ENCODE measurements at places on chromosomes 12 and 14.

- H3K36me3 ChIP-seq: no peaks in the 10 kb centered on the region
- no peak for DNase-seq
- H3K4me3 ChIP-seq: no peak overlapping the region
Observed at GRCh38 chr12:121133838-121134237, 1.2 kb downstream of the P2RX7 start.

DNA sequence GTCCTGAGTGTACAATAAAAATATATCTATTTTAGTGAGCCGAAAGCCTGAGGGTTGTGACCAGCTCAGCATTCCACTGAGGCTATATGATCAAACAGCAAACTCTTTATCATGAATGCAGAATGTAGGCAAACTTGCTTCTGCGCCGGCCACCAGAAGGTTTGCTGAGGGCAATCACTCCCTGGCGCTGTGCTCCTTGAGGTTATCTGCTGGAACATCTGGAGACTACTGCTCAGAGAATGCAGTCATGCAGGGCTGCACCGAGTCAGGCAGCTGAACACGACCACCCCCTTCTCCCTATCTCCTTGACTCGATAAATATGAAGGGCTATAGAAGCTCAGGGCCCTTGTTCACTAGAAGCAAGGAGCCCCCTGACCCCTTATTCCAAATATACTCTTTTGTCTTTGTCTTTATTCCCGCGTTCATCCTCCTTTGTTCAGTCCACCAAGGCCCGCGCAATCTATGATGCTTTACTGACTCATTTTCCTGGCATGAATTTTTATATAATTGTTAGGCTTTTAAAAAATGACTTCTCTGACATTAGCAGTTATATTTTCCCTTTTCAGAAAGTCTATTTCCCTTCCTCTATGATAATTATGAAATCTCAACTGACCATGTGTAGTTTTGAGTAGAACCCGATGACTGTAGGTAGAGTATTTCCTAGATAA is 1089.3 kb downstream of the SLC16A7 start:
- no peak for DNase-seq
- H3K27me3 ChIP-seq: no peaks in the 10 kb centered on the region
- H3K36me3 ChIP-seq: no peaks in the 10 kb centered on the region
- no peak overlapping the region for H3K4me3 ChIP-seq
- no peaks in the 10 kb centered on the region for H3K4me1 ChIP-seq

- H3K27ac ChIP-seq: peak overlapping the region; percentile 64
- DNase-seq: no peak
- peaks cover 16% of the 10 kb centered on the region for H3K36me3 ChIP-seq
- H3K4me1 ChIP-seq: peaks cover 21% of the 10 kb centered on the region
- no peak overlapping the region for H3K4me3 ChIP-seq
Observed at GRCh38 chr12:14950421-14950820, 11.0 kb downstream of the ARHGDIB start.

DNA sequence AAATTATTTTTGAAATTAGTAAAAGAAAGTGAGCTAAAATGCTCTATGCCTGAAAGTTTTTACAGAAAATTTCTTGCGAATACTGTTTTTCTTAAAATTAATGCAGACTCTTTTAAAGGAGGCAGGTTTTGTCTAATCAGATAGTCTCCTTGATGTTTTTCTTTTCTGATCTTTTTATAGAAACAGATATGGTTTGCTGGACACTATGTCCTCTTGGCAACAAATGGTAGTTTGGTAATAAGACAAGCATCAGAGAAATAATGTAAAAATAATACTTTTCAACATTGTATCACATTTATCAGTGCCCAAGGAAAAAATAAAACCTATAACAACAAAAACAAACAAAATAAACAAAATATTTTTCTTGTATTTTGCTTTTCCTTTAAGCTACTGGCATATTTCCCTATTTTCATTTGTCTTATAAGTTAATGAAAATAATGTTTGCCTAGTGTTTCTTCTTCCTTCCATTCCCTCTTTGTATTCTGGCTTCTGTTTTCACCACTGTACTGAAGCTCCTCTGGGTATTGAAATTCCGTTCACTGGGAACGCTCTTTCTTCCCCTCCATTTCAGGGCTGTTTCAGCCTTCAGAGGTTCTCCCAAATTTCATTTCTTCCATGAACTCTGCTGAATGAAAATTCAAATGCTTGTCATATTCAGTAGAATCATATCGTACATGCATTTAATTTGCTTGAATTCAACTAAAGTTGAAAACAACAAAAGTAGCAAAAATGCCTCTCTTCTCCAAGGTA is 115.3 kb downstream of the TRMT5 start:
- no peak overlapping the region for H3K4me3 ChIP-seq
- H3K36me3 ChIP-seq: no peaks in the 10 kb centered on the region
- H3K4me1 ChIP-seq: peaks cover 18% of the 10 kb centered on the region
- H3K27ac ChIP-seq: no peak overlapping the region
- DNase-seq: no peak

DNA sequence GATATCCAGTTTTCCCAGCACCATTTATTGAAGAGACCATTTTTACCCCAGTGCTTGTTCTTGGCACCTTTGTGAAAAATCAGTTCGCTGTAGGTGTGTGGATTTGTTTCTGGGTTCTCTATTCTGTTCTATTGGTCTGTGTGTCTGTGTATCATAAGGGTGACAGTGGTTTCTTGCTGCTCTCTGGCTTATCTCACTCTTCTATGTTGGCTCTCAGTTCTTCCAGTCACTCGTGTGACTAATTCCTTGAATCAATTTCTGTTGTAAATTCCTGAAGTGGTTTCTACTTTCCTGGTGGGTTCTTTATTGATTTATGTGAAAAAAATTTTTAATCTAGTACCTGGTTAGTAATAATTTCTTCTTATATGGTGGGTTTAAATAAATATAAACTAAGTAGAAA is 58.3 kb downstream of the OTOGL start:
- no peaks in the 10 kb centered on the region for H3K27me3 ChIP-seq
- H3K4me1 ChIP-seq: peaks cover 8% of the 10 kb centered on the region
- no peaks in the 10 kb centered on the region for H3K36me3 ChIP-seq
- no peak overlapping the region for H3K27ac ChIP-seq
- H3K4me3 ChIP-seq: no peak overlapping the region

- H3K27ac ChIP-seq: no peak overlapping the region
- H3K4me3 ChIP-seq: no peak overlapping the region
- H3K36me3 ChIP-seq: peaks cover 54% of the 10 kb centered on the region
- H3K4me1 ChIP-seq: peaks cover 9% of the 10 kb centered on the region
Observed at GRCh38 chr14:74697543-74697942, 15.3 kb downstream of the AREL1 start.

DNA sequence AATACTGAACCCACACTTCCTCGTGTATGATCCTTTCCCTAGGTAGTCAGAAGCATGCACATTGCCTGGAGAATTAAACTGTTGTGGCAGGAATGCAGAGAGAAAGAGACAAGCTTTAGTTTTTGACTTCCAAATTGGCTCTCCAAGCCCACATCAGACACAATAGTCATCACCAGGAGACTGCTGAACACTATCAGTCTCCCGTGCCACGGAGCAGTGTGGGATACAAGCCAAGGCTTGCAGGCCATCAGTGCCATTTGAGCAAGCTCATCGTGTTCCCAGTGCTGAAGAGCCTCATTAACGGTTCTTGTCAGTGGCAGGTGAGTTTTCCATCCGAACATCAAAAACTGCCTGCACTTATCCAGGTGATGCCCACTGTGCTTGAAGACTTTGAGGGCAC is 410.8 kb downstream of the NAV3 start:
- H3K27ac ChIP-seq: no peak overlapping the region
- DNase-seq: no peak
- no peaks in the 10 kb centered on the region for H3K4me1 ChIP-seq
- no peaks in the 10 kb centered on the region for H3K27me3 ChIP-seq

DNA sequence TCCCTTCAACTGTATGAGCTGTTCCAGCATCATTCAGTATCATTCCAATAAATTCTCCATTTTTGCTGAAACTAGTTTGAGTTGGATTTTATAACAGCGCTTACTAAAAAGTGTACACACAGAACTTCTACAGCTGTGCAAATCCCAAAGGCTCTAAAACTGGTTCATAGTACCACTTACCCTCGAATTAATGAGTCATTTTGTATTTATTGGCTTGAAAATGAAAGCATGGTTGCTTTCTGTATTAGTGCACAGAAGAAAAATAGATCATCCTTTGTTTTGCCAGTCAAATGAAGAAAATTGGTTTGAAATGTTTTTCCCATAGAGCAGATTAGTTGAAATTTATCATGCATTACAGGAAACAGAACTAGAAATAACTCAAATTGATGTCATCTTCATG is 268.3 kb upstream of the CPNE8 start:
- no peaks in the 10 kb centered on the region for H3K4me1 ChIP-seq
- no peak overlapping the region for H3K27ac ChIP-seq
- no peaks in the 10 kb centered on the region for H3K36me3 ChIP-seq
- no peak for DNase-seq

DNA sequence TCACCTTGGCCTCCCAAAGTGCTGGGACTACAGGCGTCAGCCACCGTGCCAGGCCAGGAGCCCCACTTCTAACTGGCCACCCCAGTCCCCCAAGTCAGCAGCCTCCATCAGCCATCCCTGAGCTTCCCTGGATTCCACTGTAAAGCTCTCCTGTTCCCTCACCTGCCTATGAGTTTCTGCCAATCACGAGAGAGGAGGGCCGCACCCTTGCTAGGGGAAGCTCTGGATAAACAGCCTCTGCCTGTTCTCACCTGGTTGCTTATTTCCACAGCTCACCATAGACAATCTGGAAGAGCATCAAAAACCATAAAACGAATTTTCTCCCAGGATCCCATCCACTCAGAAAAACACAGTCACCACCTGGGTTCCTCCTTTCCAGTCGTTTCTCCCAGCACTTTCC is 5.0 kb downstream of the CDCA4 start:
- no peak overlapping the region for H3K4me3 ChIP-seq
- H3K27me3 ChIP-seq: no peaks in the 10 kb centered on the region
- DNase-seq: no peak

DNA sequence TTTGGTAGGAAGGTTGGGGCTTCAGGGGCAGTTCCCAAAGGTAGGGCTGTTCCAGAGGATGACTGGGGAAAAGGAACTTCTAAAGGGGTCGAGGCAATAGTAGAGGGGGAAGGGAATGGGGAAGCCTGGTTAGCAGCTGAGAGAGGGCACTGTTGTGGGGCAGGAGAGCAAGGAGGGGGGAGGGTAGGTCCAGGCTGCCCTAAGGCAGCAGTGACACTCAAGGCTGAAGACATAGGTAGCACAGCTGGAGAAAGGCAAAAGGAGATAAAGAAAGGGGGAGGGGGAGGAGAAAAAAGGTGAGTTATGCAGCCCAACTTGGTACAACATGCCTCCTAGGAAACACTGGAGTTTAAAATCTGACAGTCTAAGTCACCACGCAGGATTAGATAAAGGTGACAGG is 3.9 kb downstream of the NACA start:
- H3K4me1 ChIP-seq: peaks cover 22% of the 10 kb centered on the region
- H3K27ac ChIP-seq: peak overlapping the region; percentile 79
- no peaks in the 10 kb centered on the region for H3K27me3 ChIP-seq
- peaks cover 70% of the 10 kb centered on the region for H3K36me3 ChIP-seq
- H3K4me3 ChIP-seq: no peak overlapping the region

GRCh38 chr14:103887557-103888115 is 40.3 kb upstream of the PPP1R13B start:
- no peak overlapping the region for H3K4me3 ChIP-seq
- no peaks in the 10 kb centered on the region for H3K27me3 ChIP-seq
- peaks cover 14% of the 10 kb centered on the region for H3K4me1 ChIP-seq
- no peaks in the 10 kb centered on the region for H3K36me3 ChIP-seq
- DNase-seq: peak; percentile 69
- no peak overlapping the region for H3K27ac ChIP-seq

- no peaks in the 10 kb centered on the region for H3K36me3 ChIP-seq
- no peak for DNase-seq
- H3K27ac ChIP-seq: no peak overlapping the region
- no peak overlapping the region for H3K4me3 ChIP-seq
Observed at GRCh38 chr14:59782760-59783159, 87.8 kb downstream of the RTN1 start.

GRCh38 chr14:38549564-38549963 is 293.7 kb upstream of the CLEC14A start:
- DNase-seq: no peak
- H3K4me1 ChIP-seq: no peaks in the 10 kb centered on the region
- H3K36me3 ChIP-seq: no peaks in the 10 kb centered on the region
- no peak overlapping the region for H3K4me3 ChIP-seq

DNA sequence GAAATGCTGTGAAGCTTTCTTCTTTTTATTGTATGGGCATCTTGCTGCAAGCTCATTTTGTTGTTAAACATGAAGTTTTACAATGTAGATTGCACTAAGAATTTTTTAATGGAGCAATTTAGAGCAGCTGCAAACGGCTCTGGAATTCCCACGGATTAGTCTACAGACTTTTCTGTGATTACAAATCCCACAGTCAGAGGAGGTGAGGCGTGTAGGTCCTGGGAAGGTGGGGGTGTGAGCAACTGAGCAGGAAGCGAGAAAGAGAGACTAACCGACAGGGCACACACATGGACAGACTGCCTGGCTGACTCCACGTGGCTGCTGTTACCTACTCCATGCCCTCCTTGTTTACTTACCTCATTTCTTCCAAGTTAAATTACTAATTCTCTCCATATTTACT is 348.5 kb downstream of the NPAS3 start:
- no peaks in the 10 kb centered on the region for H3K36me3 ChIP-seq
- peaks cover 15% of the 10 kb centered on the region for H3K27me3 ChIP-seq
- H3K27ac ChIP-seq: no peak overlapping the region
- no peak overlapping the region for H3K4me3 ChIP-seq
- no peak for DNase-seq

GRCh38 chr14:81023095-81023710 is 67.8 kb downstream of the TSHR start:
- no peaks in the 10 kb centered on the region for H3K27me3 ChIP-seq
- H3K36me3 ChIP-seq: no peaks in the 10 kb centered on the region
- DNase-seq: no peak
- H3K4me1 ChIP-seq: no peaks in the 10 kb centered on the region

DNA sequence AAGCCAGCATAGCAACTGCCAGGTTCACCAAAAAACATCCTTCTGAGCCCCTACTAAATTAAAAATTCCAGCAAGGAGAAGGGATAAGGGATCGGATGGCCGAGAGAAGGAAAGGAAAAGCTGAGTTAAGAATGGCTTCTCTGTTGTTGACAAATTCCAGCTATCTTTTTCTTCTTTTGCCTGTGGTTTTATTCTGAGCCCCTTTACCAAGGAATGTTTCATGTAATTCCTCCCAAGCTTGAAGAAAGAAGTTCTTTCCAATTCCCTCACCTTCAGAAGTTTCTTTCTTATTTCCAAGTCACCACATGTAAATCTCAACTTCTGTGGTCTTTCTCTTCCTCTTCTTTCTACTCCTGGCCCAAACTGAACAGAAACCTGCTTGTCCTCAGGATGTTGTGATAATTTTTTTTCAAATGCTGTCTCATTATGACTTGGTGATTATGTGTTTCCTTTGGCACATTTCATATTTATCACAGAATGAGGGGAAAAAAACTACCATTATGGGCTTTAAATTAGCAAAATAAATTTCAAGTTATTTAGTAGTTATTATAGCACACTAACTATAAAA is 40.0 kb downstream of the FGD6 start:
- DNase-seq: no peak
- peaks cover 25% of the 10 kb centered on the region for H3K36me3 ChIP-seq
- H3K4me3 ChIP-seq: no peak overlapping the region

- H3K36me3 ChIP-seq: no peaks in the 10 kb centered on the region
- H3K27me3 ChIP-seq: no peaks in the 10 kb centered on the region
- H3K27ac ChIP-seq: peak overlapping the region; percentile 70
- DNase-seq: no peak
Observed at GRCh38 chr14:77322250-77322902, 1.5 kb downstream of the GSTZ1 start.
